ENCODE measurements at places on chromosomes 1 and 21.
A peak's percentile ranks its signal among the peaks of the same experiment; 100 is the strongest.

- no peak for DNase-seq
Observed at GRCh38 chr1:110135666-110136065, 14.6 kb upstream of the SLC6A17 start.

- DNase-seq: no peak
Observed at GRCh38 chr1:51568231-51568935, 48.5 kb upstream of the OSBPL9 start.

- no peak for DNase-seq
Observed at GRCh38 chr1:228510101-228510802, 23.1 kb downstream of the RNF187 start.

GRCh38 chr1:233006541-233006973 lies 56.1 kb downstream of the NTPCR start:
- DNase-seq: no peak

- no peak for DNase-seq
Observed at GRCh38 chr1:197807216-197807615, 31.9 kb upstream of the DENND1B start.

DNA sequence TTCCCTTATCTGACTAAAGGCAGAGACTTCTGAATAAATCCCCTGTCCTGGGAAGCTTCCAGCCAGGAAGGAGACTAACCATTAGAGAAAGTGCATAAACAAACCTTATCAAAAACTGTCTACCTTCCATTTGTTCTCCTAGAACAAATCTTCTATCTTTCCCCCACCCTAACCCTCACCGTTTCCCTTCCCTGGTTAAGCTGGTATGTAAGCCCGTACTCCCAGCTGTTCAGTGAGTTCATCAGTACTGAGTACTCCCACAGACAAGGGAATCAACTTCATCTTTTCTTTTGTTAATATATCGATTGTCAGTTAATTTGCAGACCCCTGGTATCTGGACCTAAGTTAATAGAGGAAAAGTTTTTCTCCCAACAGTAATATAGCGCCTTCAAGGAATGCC lies 20.1 kb upstream of the COG2 start:
- no peak for DNase-seq

- DNase-seq: no peak
Observed at GRCh38 chr1:6619045-6619444, 5.5 kb downstream of the PHF13 start.

DNA sequence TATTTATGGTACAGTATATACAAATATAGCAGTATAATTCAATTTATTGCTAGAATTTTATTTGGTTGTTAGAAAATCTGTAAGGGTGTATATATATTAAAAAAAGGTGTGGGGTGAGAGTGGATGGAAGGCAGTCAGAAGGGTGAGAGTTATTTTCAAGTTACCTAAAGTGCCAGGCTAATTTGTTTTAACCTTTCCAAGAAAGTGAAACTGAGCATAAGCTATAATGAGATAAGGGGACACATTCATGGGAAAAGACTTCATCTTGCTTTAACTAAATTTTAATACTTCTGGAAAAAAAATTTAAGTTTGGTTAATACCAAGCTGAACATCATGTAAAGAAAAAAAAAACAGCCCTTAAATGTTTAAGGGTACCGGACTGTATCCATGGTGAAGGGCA lies 4.9 kb downstream of the TEX38 start:
- DNase-seq: no peak

GRCh38 chr1:119226321-119226720 lies 85.9 kb upstream of the WARS2 start:
- no peak for DNase-seq

GRCh38 chr1:224751624-224752311 lies 135.7 kb downstream of the CNIH3 start:
- peak; percentile 9 for DNase-seq

DNA sequence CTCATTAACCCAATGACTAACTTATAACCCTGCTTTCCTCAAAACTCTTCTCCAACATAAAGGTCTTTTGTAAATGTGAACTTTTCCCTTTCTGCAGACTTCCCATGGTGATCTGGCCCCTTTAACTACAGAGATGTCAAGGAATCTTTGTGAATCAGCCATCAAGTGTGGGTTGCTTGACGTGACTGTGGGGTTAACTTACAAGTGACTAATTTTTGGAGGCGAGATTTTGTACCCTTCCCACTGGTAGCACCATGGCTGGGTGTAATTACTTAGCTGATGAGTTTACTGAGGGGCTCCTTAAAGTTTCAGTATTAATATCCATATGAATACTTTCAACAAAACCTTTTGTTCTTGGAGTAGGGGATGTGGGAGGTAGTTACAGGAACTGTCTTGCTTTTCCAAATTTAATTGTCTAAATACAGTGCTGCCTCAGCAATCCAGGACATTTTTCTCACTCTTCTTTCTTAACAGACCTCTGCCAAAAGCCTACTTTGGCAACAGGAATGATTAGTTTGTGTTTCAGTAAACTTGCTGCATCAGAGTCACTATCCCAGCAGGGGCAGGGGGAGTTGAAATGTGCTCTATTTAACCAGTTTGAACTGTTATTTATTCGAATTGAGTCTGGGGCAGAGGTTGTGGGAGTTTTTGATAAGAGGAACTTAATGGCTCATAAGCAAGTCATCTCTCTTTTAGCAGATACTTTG lies 217.3 kb upstream of the FGGY start:
- peak; percentile 23 for DNase-seq

DNA sequence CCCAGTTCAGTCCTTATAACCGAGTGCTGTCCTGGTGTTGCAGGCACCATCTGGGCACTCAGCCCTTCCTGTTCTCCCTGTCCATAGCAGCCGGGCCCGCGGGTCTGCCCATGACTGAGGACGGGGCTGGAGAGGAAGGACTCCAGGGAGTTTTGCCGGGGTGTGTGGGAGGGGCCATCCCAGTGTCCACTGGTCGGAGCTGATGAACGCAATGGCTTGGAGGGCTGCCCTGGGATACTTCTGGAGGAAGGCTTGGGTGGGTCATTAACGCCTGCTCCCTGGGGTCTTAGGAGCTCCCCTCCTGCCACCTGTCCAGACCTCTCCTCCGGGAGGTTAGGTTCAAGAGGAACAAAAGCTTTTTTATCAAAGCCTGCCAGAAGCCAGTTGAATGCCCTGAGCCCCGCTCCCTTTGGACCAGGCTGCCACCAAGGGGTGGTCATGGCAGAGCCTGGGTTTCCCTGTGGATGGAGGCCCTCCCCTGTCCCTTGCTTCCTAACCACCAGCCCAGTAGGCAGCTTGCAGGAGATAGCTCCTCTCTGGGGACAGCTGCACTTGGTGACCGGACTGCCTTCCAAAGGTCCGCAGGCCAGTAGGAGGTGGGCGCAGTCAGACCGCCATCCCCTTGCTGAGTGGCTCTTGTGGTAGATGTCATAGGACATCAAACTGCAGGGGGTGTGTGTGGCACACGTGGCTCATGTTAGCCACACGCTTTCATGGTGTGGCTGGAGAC lies 61.3 kb downstream of the TRIM11 start:
- DNase-seq: no peak

DNA sequence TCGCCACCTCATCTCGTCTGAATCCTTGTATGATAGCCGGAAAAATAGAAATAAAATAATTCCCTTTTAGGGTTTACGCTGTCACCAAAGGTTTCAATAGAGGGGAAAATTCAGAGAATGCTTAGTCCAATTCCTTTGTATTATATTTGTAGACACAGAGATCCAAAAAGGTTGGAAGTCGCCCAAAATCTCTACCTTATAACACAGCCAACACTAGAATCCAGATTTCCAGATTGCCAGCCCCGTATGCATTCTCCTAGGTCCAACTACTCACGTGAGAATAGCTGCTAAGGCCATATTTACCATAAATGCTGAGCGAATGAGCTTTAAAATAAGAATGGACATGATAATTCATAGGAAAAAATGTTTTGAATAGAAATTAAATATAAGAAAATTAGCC lies 124.5 kb downstream of the KCNK1 start:
- DNase-seq: no peak

GRCh38 chr1:15592285-15592684 lies 7.4 kb upstream of the AGMAT start:
- DNase-seq: no peak

GRCh38 chr21:38472412-38473108 lies 25.7 kb downstream of the ERG start:
- no peak for DNase-seq

DNA sequence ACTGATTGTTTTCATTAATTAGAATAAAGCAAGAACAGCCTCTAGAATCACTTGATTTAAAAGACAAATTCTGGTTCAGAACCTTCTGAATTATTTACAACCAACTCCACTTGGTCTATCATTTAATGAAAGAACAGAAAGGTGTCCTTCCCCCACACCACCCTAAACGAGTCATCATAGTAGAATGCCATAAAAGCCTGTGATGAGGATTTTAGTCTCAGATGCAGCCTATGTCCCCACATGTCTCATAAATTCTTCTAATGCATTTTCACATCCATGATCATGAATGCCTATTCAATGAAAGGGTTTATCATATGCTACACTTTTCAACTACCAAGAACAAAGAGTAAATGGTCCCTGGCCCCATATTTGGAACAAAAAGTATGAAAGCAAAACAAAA lies 508.1 kb downstream of the DPYD start:
- DNase-seq: no peak

GRCh38 chr1:19517017-19517416 lies 31.7 kb upstream of the CAPZB start:
- no peak for DNase-seq

DNA sequence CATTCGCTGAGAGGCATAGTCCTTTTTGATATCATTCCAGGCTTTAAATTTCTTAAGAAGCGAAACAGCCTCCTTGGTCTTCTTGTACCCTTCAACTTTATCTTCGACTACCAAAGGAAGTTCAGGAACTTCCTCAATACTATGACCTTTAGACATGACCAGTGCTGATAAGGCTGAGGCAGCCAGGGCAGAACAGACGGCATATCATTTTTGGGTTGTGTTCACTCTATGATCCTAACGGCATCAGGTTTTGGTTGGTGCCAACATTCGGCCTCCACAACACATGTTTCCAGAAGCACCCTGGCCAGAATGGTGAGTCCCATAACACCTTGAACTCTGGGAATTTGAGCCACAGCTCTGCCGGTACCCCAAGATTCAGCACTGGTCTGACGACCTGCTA lies 31.4 kb upstream of the MYOC start:
- no peak for DNase-seq

- DNase-seq: no peak
Observed at GRCh38 chr1:62058956-62059355, 135.7 kb upstream of the L1TD1 start.

DNA sequence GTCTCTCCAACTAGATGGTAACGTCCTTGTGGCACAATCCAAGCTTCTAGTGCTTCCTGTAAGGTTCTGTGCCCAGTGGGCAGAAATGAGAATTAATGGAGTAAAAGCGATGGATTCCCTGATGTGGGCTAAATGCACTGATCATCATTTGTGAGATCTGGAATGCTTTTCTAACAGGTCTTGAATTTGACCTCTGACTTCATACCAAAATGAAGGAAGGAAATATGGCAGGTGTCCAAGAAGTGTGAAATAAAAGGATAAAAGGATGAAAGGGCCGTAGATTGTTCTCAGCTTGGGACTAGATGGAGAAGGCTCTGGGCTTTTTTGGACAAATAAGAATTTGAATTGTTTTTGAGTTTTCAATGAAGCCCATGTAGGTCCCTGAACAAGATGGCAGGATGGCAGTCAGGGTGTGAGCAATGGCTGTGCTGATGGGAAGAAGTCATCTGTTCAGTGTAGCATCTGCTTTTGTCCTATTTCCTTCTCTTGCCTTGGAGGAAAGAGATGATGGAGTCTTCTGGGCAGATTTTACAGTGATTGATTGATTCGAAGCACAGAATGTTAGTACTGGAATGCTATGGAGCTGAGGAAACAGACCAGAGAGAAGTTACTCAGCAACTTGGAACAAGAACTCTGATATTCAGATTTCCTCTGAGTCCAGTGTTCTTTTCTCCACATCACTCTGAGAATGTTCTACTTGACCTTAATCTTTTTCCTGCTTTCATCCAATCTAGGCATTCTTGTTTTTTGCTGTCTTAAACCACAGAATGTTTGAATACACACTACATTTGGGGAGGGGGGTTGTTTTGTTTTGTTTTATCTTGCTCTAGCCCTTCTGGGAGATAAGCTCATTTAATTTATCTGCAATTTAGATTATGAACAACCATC lies 286.0 kb downstream of the HLX start:
- no peak for DNase-seq

DNA sequence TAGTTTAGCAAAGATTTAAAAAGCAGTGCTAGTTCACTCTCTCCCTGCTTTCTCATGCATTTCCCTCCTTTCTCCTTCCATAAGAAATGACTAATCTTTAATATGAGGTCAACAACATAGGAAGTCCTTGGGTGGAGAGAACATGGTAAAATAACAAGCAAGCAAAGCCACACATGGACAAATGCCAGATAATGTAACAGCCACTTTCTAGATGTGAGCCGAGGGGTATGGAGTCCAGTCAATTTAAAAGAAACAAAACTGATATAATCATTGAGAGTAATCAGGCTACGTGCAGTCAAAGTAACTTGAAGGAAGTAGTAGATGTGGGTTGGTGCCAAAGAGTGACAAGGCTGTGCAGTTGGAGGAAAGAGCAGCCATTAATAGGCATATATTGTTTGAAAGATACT lies 69.6 kb downstream of the DUSP10 start:
- no peak for DNase-seq

DNA sequence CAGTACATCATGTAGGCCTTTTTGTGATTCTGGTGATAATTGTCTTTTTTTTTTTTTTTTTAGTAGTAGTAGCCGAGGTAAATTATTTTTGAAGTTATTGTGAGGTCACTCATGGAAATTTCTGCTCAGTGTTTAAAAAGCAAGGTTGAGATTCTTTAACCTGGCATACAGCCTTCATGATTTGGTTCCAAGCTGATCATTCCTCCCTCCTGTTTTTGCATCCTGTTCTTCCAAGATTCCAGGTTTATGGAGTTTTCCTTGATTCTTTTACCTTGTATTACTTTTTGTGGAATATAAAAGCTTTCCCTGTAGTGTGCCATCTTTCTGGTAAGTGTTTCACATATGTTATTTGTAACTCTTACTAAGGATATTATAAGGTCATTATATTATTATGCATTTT lies 9.1 kb downstream of the ZFYVE9 start:
- no peak for DNase-seq

DNA sequence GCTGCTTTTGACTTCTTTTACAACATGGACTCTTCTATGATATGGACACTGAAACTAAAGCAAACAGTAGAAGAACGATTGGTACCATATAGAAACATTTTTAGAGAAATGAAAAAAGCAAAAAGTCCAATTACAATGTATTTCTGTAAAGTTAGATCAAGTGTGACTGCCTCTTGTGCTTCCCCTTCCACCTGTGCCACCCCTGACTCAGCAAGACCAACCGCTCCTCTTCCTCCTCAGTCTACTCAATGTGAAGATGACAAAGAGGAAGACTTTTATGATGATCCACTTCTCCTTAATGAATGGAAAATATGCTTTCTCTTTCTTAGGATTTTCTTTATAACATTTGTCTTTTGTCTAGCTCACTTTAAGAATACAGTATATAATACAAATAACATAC lies 66.9 kb downstream of the PHTF1 start:
- no peak for DNase-seq

- DNase-seq: no peak
Observed at GRCh38 chr1:15662477-15662876, 21.6 kb upstream of the PLEKHM2 start.

DNA sequence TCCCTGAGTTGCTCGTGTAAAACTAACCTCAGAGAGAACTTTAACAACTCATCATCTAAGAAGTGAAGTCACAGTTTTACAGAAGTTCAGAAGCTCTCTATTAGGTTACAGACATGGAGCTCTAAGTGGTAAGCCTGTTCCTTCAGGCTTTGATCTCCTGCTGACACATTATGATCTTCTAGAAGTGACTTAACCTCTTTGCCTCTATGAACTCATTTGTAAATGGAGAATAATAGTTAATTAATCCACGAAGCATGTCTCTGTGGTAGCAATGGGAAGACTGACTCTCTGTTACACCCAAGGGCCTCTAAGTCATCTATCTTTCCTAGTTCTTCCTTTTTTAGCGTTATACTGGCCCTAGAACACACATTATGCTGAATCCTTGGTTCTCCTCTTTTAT lies 157.9 kb upstream of the NRIP1 start:
- no peak for DNase-seq
